ENCODE measurements at places on chromosomes 6 and 20.

- no peak for DNase-seq
These were observed 382.4 kb upstream of the MMS22L start for GRCh38 chr6:97665446-97665845.

- no peak for DNase-seq
These were observed 18.5 kb upstream of the ZC3H12D start for GRCh38 chr6:149503276-149503675.

DNA sequence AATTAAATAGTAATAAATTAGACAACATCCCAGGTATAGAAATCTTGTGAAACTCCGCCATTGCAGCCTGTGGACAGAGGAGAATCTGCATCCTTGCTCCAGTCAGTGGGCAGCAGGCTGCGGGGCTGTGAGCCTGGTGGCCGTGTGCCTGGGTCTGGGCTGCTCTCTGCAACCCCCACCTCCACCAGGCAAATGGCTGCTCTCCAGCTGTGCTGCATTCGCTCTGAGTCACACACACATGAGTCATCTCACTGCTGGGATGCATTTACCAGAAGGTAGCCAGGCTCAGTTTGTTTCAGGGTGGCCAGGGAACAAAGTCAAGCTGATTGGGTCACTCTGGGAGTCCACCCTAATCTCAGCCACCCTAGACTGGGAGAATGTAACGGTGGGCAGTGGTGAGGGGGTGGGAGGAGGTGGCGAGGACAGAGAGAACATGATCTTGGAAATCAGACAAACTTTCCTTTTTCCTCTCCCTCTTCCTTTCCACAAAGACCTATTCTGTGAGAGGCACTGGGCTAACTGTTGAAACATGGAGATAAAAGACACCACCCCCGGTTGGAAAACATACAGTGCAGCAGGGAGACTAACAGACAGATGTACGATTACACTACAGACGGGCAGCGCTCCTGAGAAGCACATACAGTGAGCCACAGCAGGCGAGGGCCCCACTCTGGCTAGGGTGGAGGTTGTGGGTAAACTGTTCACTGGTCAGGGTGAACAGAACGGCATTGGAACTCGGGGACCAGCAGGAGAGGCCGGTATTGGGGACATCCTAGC, 59.2 kb downstream of the TRAM2 start:
- DNase-seq, result no peak

DNA sequence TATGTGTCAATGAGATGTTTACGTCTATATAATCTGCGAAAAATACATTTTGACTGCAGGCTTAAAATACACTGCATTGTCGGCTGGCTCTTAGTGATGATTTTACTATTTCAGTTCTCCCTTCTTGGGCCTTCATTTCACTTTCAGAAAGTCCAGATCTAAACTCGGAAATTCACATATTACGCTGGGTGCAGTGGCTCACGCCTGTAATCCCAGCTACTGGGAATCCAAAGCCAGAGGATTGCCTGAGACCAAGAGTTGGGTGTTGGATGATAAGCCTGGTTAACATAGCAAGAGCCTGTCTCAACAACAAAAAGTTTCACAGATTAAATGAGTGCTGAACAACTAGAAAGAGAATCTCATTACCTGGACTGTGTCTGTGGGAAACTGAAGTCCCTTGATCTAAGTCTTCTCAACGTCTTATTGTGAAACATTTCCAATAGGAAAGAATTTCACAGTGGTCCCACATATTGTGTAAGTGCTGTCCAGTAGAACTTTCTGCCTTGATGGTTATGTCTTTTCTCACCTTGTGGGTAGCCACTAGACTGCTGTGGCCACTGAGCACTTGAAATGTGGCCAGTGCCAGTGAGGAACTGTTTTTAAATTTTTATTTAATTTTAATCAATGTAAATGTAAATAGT, 1.9 kb downstream of the GINM1 start:
- no peak for DNase-seq

GRCh38 chr6:25176466-25176865, 102.7 kb upstream of the CARMIL1 start:
- DNase-seq, result no peak

GRCh38 chr20:59316911-59317731, 16.7 kb downstream of the EDN3 start:
- no peak for DNase-seq

DNA sequence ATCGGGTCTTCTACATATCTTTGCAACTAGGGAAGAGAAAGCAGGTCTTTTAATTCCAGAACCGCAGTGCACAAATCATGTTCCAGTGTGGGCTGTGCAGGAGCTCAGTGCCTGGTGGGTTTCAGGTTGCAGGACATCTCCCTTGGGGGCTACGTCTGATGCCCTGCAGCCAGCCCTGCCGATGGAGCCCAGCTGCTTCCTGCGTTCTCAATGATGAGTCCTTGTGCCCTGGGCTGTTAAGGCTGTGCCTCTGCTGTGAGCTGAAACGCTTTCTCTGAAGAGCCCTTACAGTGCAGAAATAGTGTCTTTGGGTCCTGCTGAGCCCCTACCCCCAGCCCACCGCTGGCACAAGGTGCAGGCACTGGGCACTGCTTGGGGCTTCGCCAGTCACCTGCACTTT, 192.9 kb downstream of the SYNDIG1 start:
- DNase-seq, result no peak

DNA sequence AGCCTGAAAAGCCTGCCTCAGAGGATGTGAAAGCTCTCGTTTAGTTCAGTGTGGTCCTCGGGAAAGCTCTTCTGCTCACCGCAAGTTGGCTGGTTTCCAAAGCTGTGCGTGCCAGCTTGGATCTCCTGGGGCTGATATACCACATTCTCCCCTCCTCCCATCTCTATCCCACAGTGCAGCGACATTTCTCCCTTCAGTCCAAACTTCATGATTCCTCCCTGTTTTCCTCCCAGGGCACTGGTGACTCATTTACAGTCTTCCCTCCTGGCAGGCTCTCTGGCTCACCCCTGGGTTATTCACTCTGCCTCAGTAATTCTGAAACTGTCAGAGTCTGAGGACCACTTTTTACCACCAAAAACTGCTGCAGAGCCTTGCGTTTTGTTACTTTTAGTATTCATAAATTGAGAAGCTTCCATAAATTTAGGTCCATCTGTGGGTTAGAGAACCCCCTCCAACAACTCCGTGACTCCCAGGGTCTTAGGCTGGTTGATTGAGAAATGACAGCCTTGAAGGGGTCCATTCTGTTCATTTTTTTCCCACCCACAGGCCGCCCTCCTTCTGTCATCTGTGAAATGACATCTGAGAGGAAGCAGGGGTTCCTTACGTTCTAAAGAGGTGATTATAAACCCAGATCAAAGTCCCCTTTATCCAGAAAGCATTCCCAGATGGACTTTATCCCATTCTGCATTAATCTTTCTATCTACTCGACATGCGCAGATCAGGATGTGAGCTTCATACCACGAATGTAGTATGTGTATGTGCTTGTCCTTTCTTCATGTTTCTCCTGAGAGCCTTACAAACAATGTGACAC, 6.1 kb downstream of the TRIM10 start:
- no peak for DNase-seq

- no peak for DNase-seq
These were observed 2.3 kb upstream of the KIF16B start for GRCh38 chr20:16575390-16576140.

GRCh38 chr6:105550955-105551620, 148.2 kb upstream of the PREP start:
- no peak for DNase-seq

GRCh38 chr20:53037621-53038020, 65.5 kb downstream of the TSHZ2 start:
- DNase-seq, result no peak

GRCh38 chr6:4323322-4323721, 187.9 kb upstream of the ECI2 start:
- no peak for DNase-seq

All from kidney (tissue), 22 donors.